Anterior cingulate cortex (tissue), 58 donors: ENCODE measurements at places on chromosomes 11 and 22.

- peak; percentile 73 for DNase-seq
Observed at GRCh38 chr11:33257897-33258630, 883 bp downstream of the HIPK3 start.

GRCh38 chr11:86138958-86139357 is 70.1 kb upstream of the PICALM start:
- DNase-seq = no peak

- DNase-seq = no peak
Observed at GRCh38 chr11:14687943-14688627, 44.5 kb downstream of the PDE3B start.

DNA sequence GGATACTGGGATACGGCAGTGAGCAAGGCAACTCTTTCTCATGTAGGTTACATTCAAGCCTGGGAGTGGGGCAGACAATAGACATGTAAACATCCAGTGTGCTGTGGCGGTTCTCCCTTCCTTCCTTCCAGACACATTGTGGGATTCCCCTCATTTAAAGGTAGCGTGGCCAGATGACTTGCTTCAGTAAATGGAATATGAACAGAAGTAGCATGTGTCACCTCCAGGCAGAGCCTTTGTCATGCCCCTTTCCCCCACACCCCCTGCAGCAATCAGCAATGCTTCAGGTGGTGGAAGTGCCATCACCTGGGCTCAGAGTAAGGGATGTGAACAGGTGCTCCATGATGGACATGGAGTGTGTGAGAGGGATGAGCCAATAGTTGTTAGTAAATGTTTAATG is 34.8 kb upstream of the TTC12 start:
- no peak for DNase-seq

GRCh38 chr11:58787903-58788302 is 56.2 kb upstream of the GLYAT start:
- DNase-seq = no peak

- no peak for DNase-seq
Observed at GRCh38 chr22:39254122-39254521, 9.3 kb upstream of the PDGFB start.

DNA sequence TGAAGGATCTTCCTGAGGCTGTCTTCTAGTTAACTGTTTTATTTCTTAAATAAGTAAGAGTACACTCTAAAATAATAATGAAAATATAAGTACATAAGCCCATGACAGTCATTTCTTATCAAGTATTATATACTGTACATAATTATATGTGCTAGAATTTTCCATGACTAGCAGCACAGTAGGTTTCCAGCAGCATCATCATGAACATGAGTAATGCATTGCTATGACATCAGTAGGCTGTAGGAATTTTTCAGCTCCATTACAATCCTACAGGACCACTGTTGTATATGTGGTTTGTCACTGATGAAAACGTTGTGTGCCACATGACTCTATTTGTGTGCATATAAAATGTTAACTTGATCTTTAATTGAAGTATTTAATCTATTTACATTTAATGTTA is 22.0 kb downstream of the ZNF202 start:
- no peak for DNase-seq

GRCh38 chr22:21938906-21939305 is 13.7 kb downstream of the PPM1F start:
- no peak for DNase-seq

DNA sequence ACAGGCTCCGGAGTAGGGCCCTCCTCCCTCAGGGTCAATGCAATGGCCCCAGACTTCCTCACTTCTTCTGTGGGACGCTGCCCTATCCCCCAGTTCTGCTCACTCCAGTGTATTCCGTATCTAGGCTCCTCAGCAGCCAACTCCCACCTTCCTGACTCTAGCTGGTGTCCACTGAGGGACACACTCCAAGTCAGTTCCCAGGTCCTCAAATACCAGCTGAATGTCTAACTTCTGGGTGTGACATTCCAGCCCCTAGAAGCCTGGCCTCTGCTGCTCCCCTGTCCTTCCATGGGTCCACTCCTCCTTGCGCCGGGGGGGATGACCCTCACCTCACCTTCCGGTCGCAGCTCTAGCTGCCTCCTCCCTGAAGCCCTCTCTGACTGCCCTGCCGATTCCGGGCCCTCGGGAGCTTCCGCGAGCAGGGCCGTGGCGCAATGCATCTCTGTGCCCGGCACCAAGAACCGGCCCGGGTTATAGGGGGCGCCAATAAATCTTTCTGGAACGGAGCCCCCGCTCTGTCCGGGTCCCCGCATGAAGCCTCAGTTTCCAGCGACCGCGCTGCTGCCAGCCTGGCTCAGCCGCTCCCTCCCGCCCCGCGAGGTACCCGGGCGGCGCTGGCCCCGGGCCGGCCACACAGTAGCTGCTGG is 15.4 kb downstream of the BAD start:
- no peak for DNase-seq

DNA sequence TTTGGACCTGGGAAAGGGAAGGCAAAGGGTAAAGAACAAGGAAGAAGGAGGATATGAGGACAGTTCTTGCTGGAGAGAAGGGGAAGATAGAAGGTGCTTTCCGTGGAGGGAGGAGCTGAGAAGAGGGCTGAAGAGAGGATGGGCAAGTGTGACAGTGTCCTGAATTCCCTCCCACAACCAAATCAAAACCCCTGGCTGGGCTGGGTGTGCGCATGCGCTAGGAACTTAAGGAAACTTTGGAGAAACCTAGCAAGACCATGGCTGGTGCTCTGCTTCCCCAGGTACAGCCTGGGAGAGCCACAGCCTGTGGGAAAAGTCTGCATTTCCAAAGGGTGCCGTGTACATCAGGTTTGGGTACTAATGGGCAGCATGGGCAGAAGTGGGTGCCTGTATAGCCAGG is 29.0 kb upstream of the FJX1 start:
- no peak for DNase-seq

DNA sequence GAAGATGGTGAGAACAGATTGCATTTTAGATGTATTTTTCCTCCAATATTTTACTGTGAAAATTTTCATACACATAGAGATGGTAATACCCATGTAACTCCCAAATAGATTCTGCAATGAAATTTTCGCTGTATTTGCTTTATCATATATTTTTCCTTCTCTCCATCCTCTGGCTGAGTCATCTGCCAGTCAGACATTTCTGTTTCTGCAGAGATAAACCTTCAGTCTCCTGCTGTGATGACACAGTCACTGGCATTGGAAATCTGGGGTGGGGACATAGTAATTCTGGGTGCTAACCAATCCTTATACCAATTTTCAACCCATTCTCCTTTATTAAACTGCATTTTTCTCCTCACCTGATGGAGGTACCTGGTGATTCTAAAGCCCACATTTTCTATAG is 33.7 kb downstream of the SVIP start:
- DNase-seq = no peak

DNA sequence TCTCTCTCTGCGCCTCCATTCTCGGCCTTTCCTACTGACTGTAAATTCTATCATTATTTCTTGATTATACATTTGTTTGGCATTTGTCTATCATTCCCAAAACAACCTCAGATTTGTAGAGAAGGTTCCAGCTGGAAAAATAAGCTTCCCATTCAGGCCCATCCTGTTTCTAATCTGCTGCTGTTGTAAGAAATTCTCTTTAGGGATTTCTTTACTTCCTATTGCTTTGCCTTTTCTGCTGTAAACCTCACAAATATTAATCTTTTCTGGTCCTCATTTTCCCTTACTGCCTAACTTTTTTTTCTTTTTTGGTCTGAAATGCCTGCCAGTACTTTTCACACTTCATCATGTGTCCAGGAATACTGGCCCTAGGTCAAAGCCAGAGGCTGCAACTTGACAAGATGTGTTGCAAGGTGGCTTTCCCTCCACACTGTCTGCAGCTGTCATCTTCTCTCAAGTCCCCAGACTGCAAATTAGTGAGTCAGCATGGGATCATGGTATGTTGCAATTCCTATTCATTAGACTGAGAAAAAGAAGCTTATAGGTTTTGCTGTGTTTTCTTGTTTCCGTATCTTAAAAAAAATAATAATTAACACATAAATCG is 858.7 kb upstream of the CHORDC1 start:
- no peak for DNase-seq

GRCh38 chr11:86144846-86145245 is 76.0 kb upstream of the PICALM start:
- DNase-seq = no peak

GRCh38 chr11:13550761-13551160 is 55.0 kb upstream of the PTH start:
- no peak for DNase-seq

GRCh38 chr11:66934950-66935779 is 23.0 kb downstream of the PC start:
- DNase-seq = no peak

- DNase-seq = no peak
Observed at GRCh38 chr11:12266132-12266531, 111.2 kb upstream of the PARVA start.

GRCh38 chr11:80196932-80197554 is 756.2 kb upstream of the TENM4 start:
- DNase-seq = no peak
